AG04449 (cell line): ENCODE measurements at places on chromosomes 2 and 18.

DNA sequence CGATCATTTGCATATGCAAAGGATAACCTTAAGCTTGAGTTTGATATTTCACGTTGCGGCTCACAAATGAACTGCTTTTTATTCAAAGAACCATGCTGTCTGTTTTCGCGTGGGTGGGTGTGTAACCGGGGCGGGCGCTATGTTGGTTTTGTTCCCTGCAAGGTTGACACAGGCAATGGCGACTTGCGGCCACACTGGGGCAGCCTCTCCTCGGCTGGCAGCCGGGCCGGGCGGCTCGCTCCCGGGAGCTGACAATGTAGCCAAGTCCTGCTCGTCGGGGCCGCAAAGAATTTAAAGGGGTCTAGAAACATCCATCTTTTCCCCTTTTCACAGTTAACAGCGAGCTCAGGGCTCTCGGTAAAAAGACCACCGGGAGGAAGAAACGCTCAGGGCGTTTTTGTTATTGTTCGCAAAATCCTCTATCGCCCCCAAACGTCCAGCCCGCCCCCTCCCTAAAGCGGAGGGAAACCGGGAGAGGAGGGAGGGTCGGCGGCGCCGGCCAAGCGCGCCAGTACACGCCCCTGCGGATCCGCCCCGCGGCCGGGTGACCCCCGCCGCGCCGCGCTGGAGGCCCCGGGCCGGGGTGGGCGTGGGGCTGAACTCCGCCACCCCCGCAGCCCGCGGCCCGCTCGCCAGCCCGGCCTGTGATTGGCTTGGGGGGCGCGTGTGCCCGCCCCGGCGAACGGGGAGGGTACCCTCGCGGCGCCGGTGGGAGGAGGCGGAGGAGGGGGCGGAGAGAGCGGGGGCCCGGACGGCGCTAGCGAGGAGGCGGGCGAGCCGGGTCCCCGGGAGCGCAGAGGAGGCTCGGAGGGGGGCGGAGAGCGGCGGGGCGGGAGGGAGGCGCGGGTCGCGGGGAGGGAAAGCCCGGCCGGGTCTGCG, at the start of gene NEDD4L:
Gene NEDD4L, plus strand, starts transcription at position 736 of the 879 bp plus-strand sequence. CDS start 435 bp downstream, outside the sequence.
- no peak for DNase-seq

DNA sequence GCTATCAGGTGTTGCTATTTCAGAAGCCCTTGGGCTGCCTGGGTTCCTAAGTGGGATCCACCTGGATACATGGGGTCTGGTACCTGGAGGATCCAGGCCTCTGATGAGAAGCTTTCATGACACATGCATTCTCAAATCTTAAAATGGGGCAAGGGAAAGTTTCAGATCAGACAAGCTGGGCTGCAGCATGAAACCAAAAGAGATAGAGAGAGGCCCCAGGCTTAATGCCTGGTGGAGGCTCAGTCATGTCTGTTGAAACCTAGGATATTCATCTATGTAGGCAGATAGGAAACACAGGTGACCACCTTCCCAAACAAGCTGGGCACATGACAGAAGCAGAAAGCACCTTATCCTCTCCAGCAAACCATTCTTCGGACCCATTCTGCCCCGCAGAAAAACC, 18.8 kb upstream of the PLB1 start:
- no peak for DNase-seq

- no peak for DNase-seq
Measured at GRCh38 chr2:96138179-96139145, at the start of gene ASTL. TSS of gene ASTL (minus strand) at chr2:96138502. CDS start at chr2:96138436, 66 bp downstream.

DNA sequence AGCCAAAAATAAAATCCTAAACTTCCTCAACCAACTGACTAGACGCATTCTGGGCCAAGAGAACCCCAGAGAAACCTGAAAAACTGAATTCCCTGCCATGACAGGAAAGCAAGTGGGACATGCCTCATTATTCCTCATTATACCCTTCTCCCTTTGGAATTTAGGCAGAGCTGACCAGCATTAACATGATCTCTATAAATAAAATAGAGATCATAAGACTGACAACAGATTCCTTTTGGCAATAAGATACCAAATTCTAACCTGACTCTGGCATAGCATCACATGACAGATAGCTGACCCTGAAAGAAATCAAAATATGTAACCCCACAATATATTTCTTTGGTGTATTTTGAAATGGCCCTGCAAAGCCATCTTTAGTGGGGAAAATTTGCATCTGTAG, 277.8 kb upstream of the SLC14A2 start:
- DNase-seq = no peak

DNA sequence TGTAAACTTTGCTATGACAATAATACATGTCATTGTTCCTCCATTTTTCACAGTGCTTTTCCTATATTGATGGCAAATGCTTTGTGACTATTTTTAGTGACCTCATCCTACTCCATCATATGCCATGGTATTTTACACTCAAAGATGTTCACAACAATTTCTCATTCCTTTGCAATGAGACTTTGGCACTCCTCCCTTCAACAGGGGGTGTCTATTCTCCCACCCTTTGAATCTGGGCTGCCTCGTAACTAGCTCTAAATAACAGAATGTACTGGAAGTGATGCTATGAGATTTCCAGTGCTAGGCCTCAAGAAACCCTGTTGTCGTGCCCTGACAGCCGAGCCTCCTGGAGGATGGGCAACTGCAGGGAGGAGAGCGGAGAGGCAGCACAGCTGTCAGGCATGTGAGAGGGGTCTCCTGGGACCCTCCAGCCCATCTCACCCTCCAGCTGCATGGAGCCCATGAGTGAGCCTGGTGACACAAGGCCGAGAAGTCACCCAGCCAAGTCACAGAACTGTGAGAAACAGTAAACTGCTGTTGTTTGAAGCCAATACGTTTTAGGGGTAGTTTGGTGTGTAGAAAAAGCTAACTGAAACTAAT, 103.1 kb upstream of the APCDD1 start:
- DNase-seq = peak; percentile 21

GRCh38 chr2:126659562-126660467, 3.9 kb downstream of the GYPC start:
- no peak for DNase-seq

DNA sequence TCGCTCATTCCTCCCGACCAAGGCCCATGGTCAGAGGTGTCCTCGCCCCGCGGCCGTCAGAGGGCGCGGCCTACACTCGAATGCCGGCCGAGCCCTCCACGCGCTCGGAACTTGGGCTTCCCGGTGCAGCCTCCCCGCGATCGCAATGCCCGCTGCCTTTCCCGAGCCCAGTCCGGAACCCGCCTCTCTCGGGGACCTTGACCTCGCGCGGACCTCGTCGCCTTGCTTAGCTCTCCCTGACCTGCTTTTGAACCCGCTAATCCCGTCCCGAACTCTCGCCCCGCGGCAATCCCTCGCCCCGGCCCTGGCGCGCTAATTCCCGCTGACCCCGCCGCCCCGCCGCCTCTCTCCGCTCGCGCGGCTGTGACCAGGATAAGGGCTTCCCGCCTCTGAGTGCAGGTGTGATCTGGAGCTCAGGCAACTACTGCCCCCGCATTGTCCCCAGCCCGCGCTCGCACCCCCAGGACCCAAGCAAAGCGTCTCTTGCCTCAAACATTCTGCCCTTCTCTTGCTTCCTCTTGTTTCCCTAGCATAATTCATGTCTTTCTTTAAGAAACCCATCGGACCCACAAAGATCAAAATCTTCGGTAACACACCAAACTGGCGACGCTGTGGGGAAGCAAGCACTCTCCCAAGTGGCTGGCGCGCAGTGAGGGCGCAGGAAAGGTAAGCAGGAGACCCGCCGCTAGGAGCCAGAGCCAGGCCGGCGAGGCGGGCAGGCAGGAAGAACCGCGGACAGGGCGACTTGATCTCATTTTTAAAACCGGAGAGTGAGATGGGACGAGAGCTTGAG, 46.6 kb upstream of the ATP6V1B1 start:
- no peak for DNase-seq

DNA sequence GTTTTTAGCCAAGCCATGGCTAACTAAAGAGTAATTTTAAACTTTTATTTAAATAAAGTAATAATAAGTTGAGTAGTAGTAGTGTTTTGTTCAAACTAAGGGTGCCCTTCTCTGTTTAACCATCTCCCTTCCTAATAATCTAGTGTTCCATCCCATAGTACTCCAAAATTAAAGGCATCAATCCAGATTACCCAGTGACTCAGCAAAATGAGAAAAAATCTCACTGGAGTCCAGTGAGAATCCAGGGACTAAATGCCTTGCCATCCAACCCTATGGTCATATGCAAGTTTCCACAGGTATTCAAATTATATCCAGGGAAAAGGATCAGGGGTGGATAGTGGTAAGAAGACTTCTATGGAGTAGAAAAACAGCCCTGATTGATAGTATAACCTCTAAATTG, 19.6 kb upstream of the VRK2 start:
- no peak for DNase-seq

GRCh38 chr2:45178854-45179253, 169.6 kb upstream of the SIX2 start:
- no peak for DNase-seq

DNA sequence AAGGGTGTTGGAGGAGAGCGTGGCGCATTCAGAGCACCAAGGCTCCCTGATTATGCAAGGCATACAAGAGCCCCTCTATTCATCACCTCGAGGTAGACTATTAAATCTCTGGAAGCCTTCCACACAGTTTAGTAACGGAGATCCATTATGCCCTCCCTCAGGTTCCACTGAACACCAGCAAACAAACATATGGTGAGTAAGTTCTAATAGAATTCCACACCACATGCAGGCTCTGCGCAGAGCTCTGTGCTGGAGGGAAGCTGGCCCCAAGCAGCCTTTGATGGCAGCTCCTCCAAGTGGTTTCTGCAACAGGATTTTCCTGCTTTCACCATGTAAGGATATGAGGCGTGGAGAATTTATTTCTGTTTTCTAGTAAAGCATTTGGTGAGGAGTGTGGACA, 238.6 kb downstream of the C1D start:
- DNase-seq = peak; percentile 65

DNA sequence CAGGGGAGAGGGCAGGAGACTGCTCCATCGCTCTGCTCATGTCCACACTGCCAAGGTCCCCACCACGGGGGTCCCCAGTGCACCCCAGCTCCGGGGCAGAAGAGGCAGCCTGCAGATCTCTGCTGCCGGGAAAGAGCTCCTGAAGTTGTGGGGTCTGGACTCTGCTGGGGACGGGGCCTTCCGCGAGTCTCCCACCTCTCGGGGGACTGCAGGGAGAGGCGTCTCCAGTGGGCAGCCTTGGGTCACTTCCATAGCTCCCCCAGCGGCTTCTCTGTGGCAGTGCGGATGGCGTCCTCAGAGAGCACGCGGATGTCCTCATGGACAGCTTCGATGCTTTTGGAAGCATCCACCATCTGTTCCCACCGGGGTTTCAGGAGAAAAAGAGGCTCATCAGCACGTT, 10.7 kb downstream of the DTYMK start:
- DNase-seq = no peak

GRCh38 chr18:26864658-26865057, 849 bp downstream of the AQP4 start:
- no peak for DNase-seq

DNA sequence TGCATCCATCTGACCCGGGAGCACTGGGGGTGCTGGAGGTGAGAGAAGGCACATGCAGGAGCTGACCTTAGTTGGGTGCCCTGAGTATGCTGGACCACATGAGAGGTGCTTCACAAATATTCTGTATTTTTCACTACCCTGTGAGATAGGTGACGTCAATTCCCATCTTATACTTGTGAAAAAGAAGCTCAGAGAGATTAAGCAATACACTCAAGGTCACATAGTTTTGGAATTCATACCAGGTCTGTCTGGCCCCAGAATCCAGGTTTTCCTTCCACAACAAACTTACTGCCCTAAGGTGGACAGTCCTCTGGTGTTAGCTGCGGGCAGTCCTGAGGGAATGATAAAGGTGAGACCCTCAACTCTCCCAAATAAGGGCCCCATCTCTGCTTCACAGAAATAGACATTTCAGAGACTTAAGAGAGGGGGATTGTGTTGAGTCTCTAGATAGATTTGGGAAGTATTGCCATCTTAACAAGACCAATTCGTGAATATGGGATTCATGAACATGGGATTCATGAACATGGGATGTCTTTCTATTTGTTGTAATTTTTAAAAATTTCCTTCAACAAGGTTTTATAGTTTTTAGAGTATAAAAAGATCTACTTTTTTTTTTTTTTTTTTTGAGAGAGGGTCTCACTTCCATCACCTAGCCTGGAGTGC, 64.0 kb upstream of the SMAD7 start:
- no peak for DNase-seq

GRCh38 chr18:44958455-44958854, 277.8 kb downstream of the SETBP1 start:
- no peak for DNase-seq

- DNase-seq = no peak
Measured at GRCh38 chr18:77112747-77113092, 19.9 kb downstream of the MBP start.

DNA sequence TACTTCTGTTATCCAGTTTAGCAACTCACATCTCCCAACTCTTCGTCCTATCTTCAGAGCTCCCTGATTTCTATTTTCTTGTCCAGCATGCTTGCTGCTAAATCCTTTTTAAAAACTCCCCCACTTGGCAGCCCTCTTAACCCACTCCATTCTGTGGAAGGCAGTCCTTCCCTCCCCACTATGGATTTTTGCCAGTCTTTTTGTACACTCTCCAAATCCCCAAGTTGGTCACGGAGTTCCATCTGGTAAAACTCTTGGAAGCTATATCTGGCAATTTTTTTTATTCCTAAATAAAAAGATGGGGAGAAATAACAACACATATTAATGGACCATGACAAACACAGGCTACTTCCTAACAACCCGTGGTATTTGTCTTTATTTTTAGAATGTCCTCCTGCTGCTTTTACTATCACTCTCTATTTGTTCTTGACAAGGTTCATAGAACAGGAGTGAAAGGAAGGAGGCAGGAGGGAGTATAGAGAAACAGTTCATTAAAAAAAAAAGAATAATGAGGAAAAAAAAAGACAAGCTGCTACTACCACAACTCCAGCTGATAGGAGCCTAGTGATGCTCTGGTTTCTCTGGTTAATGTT, 120.0 kb upstream of the THSD7B start:
- DNase-seq = no peak

GRCh38 chr2:52396836-52397235, 1364.9 kb upstream of the NRXN1 start:
- no peak for DNase-seq

DNA sequence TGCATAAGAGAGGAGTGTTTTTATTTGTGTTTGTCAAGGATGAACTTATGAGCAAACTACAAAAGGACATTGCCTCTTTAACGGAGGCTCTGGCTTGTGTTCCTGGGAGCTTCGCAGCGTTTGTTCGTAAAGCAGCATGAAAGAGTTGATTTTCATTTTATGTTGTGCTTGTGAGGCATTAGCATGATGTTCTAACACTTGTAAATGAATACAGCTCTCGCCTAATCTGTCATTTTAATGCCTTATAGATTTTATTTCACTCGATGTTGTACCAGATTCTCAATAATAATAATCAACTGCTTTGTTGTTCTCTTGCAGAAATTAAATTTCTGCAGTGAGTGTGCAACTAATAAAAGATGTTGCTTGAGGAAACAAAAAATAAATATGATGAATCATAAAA, 687.3 kb upstream of the FANCL start:
- DNase-seq = no peak

GRCh38 chr2:178947006-178947405, 102.9 kb downstream of the CCDC141 start:
- no peak for DNase-seq

- no peak for DNase-seq
Measured at GRCh38 chr2:45856391-45857274, 205.2 kb downstream of the PRKCE start.

GRCh38 chr2:112520234-112520783, 22.0 kb upstream of the POLR1B start:
- DNase-seq = no peak

- no peak for DNase-seq
Measured at GRCh38 chr2:19176172-19176852, 182.1 kb downstream of the OSR1 start.
